Activated T-helper 1 cell treated with anti-CD3 and anti-CD28 coated beads, Interleukin-2, amount 50 U/mL, for 16 hours (primary cell): ENCODE measurements at places on chromosomes 1 and 21.

GRCh38 chr1:95604771-95605170 is 370.8 kb downstream of the RWDD3 start:
- no peak for DNase-seq

DNA sequence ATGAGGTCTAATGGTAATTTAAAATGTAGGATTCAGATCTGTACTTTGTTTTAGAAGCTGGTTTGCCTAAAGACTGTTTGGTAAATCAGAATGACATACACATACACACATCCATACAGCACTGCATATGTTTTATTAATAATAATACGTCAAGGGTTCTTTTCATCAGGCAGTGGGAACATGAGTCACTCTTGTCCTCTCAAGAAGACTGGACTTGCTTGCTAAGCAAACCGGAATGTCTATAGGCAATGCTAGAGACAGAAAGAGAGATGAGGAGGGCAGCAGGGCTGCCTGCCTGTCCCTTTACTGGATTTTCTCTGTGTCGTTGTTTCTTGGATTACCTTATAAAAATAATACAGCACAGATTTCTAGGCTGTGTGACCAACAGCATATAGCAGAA is 119.1 kb upstream of the GALNT2 start:
- DNase-seq = no peak

GRCh38 chr21:38917043-38917774 is 111.5 kb downstream of the ETS2 start:
- no peak for DNase-seq

- DNase-seq = no peak
Observed at GRCh38 chr1:75394386-75395139, 216.4 kb downstream of the SLC44A5 start.

GRCh38 chr1:30719406-30720270 is 3.7 kb downstream of the MATN1 start:
- DNase-seq = no peak

DNA sequence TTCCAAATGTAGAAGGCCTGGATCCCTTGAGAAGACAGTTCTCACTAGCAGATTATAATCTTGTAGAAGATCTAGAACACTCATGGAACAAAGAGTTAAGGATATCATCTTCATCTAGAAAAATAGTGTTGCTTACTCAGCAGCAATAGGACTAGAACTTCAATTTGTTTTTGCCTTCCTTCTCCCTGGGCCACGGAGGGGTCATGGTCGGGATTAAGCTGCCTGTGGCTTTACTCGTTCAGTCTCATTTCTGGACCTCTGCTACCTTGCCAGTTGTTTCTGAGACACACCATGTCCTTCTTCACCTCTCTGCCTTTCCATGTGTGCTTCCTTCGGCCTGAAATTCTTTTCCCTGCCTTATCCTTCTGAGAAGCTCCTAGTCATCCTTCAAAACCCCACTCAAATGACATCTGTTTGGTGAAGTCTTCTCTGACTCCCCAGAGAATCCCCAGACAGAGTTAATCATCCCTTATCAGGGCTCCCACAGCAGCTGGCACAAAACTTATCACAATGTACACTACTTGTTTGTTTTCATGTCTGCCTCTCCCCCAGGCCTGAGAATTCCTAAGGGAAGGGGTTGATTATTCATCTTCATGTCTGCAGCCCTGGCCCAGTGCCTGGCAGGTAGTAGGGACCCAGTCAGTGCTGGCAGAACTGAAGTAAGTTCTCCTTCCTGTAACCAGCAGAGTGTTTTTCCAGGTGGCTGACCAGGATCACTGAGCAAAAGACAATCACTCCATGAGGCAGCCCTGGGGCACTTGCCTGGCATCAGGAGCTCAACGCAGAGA is 15.5 kb upstream of the SNX27 start:
- DNase-seq = no peak

DNA sequence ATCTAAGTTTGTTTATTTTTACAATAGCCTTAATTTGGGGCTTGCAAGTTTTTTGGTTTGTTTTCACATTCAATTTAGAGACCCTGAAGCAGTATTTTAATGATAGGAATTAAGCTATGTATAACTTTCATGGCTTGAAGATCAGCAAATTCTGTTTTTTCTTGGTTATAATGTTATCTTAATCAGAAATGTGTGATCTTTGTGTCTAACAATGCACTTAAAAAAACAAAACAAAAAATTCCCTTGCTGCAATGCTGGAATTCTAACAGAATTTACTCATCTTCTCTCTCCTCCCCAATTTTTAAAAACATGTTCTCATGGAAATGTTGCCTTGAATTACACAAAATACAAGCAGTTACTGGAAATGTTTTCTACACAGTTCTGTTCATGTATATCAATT is 113.1 kb downstream of the OLFML2B start:
- no peak for DNase-seq
